ENCODE measurements at places on chromosomes 12 and 14. TPM values are rescaled to one million over a fixed set of nuclear protein-coding genes. Genes with fewer than 3 reads are reported as not detected.
A peak's percentile ranks its signal among the peaks of the same experiment; 100 is the strongest.

NKX2-8 gene
- polyA plus RNA-seq, result not detected

BCL11B gene
- polyA plus RNA-seq, result 0.03 TPM

AICDA gene
- polyA plus RNA-seq, result not detected

EFS gene
- not detected for polyA plus RNA-seq

GPR84 gene
- not detected for polyA plus RNA-seq

SLCO1A2 gene
- not detected for polyA plus RNA-seq

EIF2S3B gene
- polyA plus RNA-seq, result 0.71 TPM

GRCh38 chr12:104975587-104976343 lies 10.4 kb upstream of the NOPCHAP1 start:
- H3K4me1 ChIP-seq, result peaks cover 16% of the 10 kb centered on the region
- H3K27me3 ChIP-seq, result no peaks in the 10 kb centered on the region
- H3K36me3 ChIP-seq, result no peaks in the 10 kb centered on the region

DNA sequence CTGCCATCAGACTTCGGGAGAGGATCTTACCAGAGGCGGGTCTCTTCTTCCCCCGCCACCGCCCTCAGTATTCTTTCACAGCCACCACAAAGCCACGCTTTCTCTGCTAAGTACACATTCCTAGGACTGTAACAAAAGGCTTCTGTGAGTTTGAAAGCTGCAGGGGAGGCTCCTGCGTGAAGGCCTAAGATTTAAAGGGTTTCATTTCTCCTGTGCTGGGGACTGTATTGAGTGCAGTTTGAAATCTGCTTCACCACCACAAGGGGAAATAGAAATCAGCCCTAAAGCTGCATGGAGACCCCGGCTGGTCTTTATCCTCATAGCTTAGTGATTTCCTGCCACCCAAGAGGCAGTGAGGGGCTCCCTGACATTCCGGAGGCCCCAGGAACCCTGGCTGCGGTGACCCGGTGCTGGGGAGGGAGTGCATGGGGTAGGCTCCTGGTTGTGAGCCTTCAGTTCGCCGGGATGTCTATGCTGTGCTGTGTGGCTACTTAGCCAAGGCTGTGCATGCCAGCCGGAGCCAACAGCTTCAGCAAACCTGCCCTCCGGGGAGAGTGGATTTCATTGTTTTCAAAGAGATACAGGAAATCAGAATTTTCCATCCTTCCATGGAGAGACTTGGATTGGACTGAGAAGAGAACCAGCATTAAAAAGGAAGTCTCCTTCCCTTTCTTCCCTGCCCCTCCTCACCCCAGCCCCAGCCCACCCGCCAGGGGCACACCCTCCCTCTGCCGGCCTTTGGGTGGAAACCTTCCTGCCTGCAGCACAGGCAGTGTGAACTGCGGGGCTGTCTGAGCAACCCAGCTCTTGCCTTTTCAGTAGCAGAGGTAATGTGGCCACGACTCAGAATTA lies 163.3 kb downstream of the ETV6 start:
- H3K27me3 ChIP-seq, result no peaks in the 10 kb centered on the region
- peak overlapping the region; percentile 81 for H3K4me3 ChIP-seq
- H3K4me1 ChIP-seq, result peaks cover 47% of the 10 kb centered on the region
- no peaks in the 10 kb centered on the region for H3K36me3 ChIP-seq
- DNase-seq, result peak; percentile 41
- H3K27ac ChIP-seq, result peak overlapping the region; percentile 93

DNA sequence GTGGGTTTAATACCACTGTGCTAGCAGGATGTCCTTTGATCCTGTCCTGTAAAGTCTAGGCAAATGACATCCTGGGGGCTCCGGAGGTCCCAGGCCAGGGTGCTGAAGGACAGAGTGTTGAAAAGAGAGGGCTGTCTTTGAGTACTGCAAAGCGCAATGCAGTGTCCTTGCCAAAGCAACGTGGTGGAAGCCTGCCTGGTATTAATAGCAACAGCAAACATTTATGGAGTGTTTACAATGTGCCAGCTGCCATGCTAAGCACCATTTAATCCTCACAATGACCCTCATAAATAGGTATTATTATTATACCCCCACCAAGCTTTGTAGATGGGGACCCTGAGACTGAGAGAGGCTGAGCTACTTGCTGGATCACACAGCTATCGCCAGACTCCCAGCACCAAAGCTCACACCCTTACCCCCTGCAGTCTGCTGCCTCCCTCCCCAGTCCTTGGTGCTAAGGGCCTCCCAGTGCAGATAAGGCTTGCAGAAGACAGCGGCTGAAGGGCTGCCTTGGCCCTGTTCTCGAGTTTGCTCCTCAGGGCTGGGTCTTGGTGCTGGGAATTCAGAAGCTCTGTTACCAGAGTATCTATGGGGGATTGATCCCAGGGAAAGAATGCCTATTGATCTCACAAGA lies 427.7 kb downstream of the FUT8 start:
- H3K27me3 ChIP-seq, result peaks cover 5% of the 10 kb centered on the region
- no peak overlapping the region for H3K27ac ChIP-seq

GRCh38 chr14:23071244-23071920 lies 14.1 kb upstream of the CDH24 start:
- peak overlapping the region; percentile 87 for H3K4me3 ChIP-seq
- H3K36me3 ChIP-seq, result peaks cover 13% of the 10 kb centered on the region
- peak; percentile 55 for DNase-seq

DNA sequence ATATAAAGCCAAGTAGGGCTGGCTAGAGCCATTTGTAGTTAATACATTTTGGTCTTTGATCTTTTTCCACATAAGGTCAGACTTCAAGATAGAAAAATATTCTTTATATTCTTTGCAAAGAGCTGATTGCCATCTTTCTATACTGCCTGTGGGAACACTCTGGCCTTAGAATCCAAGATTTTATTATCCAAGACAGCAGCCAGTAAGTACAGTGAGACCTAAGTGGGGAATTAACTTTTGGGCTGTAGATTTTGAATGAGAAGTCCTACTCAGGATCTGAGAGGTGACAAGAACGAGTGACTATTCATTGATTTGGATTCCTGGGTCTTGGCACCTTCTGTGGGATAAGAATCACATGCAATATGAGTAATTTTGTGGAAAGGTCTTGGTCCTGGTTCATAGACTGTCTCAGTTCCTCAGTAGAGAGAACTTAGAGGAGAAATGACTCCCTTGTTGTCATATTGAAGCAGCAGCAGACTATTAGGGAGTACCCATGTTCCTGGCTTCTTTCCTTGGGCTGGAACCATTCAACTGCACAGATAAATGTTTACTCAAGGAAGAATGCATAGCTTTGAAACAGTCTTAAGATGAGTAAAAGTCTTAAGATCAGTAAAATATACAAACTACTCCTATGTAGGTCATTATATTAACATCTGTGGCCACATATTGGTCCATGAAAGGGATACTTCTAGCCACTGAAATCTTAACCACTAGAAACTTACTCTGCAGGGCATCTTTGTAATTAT lies 353.8 kb downstream of the RAD51B start:
- no peak overlapping the region for H3K4me3 ChIP-seq
- H3K4me1 ChIP-seq, result no peaks in the 10 kb centered on the region
- no peaks in the 10 kb centered on the region for H3K27me3 ChIP-seq
- no peak for DNase-seq
- peaks cover 8% of the 10 kb centered on the region for H3K36me3 ChIP-seq

DNA sequence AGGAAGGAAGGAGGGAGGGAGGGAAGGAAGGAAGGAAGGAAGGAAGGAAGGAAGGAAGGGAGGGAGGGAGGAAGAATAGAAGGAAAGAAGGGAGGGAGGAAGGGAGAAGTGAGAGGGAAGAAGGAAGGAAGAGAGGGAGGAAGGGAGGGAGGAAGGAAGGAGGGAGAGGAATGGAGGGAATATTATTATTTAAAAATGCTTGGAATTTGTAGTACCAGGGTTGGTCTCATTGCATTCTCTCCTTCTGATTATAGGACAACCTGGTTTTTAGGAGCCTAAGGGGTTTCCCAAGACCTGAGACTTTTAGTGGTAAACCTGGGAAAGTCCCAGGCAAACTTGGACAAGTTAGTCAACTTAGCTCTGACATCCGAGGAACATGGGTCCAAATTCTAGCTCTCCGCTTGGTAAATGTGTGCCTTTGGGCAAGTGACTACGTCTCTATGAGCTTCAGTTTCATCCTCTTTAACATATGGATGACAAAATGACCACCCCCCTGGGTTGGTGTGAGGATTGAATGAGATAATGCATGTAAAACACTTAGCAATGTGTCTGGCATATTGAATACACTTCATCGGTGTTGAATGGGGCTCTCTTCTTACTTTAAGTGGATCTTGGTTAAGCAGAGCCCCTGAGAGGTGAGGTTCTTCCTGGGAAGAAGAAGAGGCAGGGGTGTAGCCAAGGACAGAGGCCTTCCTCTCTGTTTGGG lies 690.7 kb upstream of the TBX3 start:
- DNase-seq, result no peak
- no peaks in the 10 kb centered on the region for H3K36me3 ChIP-seq
- H3K27me3 ChIP-seq, result no peaks in the 10 kb centered on the region
- no peaks in the 10 kb centered on the region for H3K4me1 ChIP-seq
- H3K4me3 ChIP-seq, result no peak overlapping the region

- peaks cover 10% of the 10 kb centered on the region for H3K27me3 ChIP-seq
- H3K36me3 ChIP-seq, result no peaks in the 10 kb centered on the region
- H3K4me1 ChIP-seq, result peaks cover 8% of the 10 kb centered on the region
- H3K4me3 ChIP-seq, result no peak overlapping the region
These were observed 41.4 kb downstream of the FBXL14 start for GRCh38 chr12:1552911-1553491.

DNA sequence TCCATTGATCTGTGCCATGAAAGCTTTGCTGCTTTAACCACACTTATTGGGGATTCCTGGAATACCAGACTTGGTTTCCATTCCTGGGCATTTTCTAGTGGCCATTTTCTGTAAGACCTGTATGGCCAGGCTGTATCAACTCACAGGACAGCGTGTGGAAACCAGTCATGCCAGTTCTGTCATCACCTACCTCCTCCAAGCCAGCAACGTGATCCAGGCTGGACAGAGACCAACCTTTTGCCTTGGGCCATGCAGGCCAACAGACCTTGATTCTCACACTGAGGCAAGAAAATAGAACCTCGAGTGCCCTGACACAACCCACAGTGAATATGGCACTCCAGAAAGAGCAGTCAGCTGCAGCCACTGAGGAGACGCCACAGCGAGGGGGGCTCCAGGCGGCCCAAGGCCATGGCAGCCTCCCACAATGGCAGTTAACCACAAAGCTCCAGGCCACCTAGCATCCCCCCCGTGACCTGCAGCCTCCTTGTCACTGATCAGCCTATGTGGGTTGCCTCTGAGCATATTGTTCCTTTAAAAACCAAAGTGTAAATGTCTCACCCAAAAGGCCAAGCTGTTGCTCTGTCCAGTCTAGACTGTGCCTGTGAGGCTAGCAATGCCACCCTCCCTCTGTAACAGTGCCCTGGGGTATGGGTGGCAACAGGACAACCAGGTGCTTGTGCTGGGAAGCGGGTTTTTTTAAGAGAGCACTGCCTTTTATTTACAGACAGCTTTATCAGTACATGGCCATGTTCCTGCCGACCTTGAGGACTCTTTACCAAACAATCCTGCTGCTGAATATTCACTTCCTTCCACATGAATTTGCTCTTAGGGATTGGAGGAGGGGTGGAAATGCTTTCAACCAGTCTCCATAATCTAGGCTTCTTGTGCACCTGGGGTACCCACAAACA lies 168.7 kb upstream of the HIF1A start:
- peaks cover 4% of the 10 kb centered on the region for H3K4me1 ChIP-seq
- no peak for DNase-seq
- H3K27ac ChIP-seq, result peak overlapping the region; percentile 86
- no peaks in the 10 kb centered on the region for H3K27me3 ChIP-seq
- peaks cover 11% of the 10 kb centered on the region for H3K36me3 ChIP-seq

DNA sequence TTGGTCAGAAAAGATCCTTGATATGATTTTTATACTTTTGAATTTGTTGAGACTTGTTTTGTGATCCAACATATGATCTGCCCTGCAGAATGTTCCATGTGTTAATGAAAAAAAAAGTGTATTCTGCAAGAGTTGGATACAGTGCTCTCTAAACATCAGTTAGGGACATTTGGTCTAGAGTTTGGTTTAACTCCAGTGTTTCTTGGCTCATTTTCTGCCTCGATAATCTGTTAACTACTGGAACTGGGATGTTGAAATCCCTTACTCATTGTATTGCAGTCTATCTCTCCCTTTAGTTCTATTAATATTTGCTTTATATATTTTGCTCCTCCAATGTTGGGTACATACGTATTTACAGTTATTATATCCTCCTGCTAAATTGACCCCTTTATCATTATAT lies 18.3 kb upstream of the TXNRD1 start:
- H3K27ac ChIP-seq, result no peak overlapping the region
- no peaks in the 10 kb centered on the region for H3K4me1 ChIP-seq
- peaks cover 39% of the 10 kb centered on the region for H3K27me3 ChIP-seq
- H3K36me3 ChIP-seq, result peaks cover 6% of the 10 kb centered on the region
- no peak for DNase-seq

DNA sequence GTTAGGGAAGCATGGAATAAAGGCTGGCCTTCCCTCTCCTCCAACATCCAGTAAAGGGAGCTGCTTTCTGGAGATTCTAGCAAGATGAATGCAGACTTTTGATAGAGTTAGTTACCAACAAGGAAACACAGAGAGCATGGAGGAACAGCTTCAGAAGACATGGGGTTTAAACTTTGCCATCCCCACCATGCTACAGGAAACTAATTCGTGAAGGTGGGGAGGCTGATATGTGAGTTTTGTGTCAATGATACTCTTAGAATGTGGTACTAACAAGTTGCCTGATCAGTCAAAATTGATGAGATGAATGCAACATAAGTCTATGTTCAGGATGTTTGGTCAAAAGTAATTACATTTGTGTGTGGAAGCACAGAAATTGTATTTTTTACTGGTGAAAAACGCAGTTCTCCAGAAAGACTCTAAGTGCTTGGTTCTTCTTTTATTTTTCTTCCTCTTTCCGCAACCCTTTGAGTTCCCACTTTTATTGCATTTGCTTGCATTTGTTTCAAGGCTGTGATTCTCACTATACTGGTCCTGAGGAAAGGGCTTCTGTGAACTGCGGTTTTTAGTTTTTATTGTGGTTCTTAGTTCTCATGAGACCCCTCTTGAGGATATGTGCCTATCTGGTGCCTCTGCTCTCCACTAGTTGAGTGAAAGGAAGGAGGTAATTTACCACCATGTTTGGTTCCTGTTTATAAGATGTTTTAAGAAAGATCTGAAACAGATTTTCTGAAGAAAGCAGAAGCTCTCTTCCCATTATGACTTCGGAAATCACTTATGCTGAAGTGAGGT lies at the start of gene CLEC4A:
Gene CLEC4A, plus strand, starts transcription at position 494 of the 789 bp plus-strand sequence. Its CDS starts 262 bp downstream, at position 756.
- H3K36me3 ChIP-seq, result peaks cover 20% of the 10 kb centered on the region
- peaks cover 39% of the 10 kb centered on the region for H3K4me1 ChIP-seq
- H3K27me3 ChIP-seq, result no peaks in the 10 kb centered on the region
- peak within 1 kb of the TSS; percentile 86 for H3K27ac ChIP-seq
- DNase-seq, result peak; percentile 28

DNA sequence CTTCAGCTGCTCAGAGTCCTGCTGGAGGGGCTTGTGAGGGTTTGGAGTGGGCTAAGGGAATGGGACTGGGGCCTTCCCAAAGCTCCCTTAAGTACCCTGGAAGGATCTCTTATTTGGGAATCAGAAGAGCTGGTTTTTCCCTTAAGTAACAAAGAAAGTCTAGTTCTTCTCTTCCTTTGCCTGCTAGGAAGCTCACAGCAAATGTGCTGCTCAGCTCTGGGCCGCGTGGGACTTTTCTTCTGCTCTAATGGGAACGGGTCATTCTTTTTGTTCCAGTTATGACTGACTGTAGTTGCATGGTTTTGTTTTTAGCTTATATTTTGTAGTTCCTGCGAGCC lies 6.0 kb downstream of the KIF26A start:
- DNase-seq, result no peak
- H3K4me1 ChIP-seq, result peaks cover 4% of the 10 kb centered on the region
- H3K4me3 ChIP-seq, result no peak overlapping the region
- no peaks in the 10 kb centered on the region for H3K36me3 ChIP-seq
- H3K27ac ChIP-seq, result no peak overlapping the region

- peaks cover 34% of the 10 kb centered on the region for H3K4me1 ChIP-seq
- H3K36me3 ChIP-seq, result no peaks in the 10 kb centered on the region
- peak overlapping the region; percentile 93 for H3K27ac ChIP-seq
- peaks cover 14% of the 10 kb centered on the region for H3K27me3 ChIP-seq
- no peak for DNase-seq
These were observed 2.2 kb upstream of the TBC1D15 start for GRCh38 chr12:71837356-71837755.

All from naive B cell (primary cell).